ENCODE measurements at places on chromosomes 6 and 20. TPM values are rescaled to one million over a fixed set of nuclear protein-coding genes. Genes with fewer than 3 reads are reported as not detected.

The TRIM15 gene
- 0.26 TPM for total RNA-seq

The MEP1A gene
- not detected for total RNA-seq

The VNN1 gene
- total RNA-seq, result not detected

The REV3L gene
- total RNA-seq, result 20.9 TPM

The MYLK2 gene
- 0.39 TPM for total RNA-seq

The TOX2 gene
- 3.0 TPM for total RNA-seq

The GRIK2 gene
- total RNA-seq, result not detected

The MAP3K5 gene
- total RNA-seq, result 6.7 TPM

The FYN gene
- total RNA-seq, result 345 TPM

The TULP1 gene
- total RNA-seq, result not detected

The SAMD5 gene
- not detected for total RNA-seq

The PPIL6 gene
- total RNA-seq, result 0.09 TPM

The ARFGEF3 gene
- 1.7 TPM for total RNA-seq

The OSTM1 gene
- 7.3 TPM for total RNA-seq

The HLA-DRB1 gene
- total RNA-seq, result 12.7 TPM

The TBX18 gene
- not detected for total RNA-seq

The EYA2 gene
- total RNA-seq, result not detected

The NR2E1 gene
- not detected for total RNA-seq

The LTA gene
- 570 TPM for total RNA-seq

The TSPO2 gene
- not detected for total RNA-seq

The DDX43 gene
- total RNA-seq, result 0.51 TPM

The LHFPL5 gene
- not detected for total RNA-seq

The ELOVL4 gene
- total RNA-seq, result 1.6 TPM

The PXMP4 gene
- 10.2 TPM for total RNA-seq

The DDX27 gene
- 54.0 TPM for total RNA-seq

The COL19A1 gene
- not detected for total RNA-seq

The AK9 gene
- 5.2 TPM for total RNA-seq

The C6orf163 gene
- total RNA-seq, result 1.2 TPM

The MOG gene
- not detected for total RNA-seq

The KIF13A gene
- total RNA-seq, result 0.07 TPM

The PSORS1C2 gene
- total RNA-seq, result not detected

The MATN4 gene
- 0.48 TPM for total RNA-seq

The SOX18 gene
- not detected for total RNA-seq

The NHLRC1 gene
- total RNA-seq, result 0.16 TPM

The TAAR5 gene
- not detected for total RNA-seq

The FILIP1 gene
- total RNA-seq, result not detected

The SMAP1 gene
- 31.5 TPM for total RNA-seq

The TSBP1 gene
- total RNA-seq, result not detected

The GHRH gene
- not detected for total RNA-seq

The DEFB124 gene
- not detected for total RNA-seq

The NCOA3 gene
- 83.4 TPM for total RNA-seq

The WFDC10B gene
- total RNA-seq, result not detected

The RGS17 gene
- not detected for total RNA-seq

The ANKEF1 gene
- 2.8 TPM for total RNA-seq

The HLA-DPA1 gene
- 13.3 TPM for total RNA-seq

The MYB gene
- total RNA-seq, result 29.2 TPM

The PACSIN1 gene
- total RNA-seq, result 0.14 TPM

The MAP1LC3A gene
- 2.7 TPM for total RNA-seq

The GNAS-AS1 gene
- total RNA-seq, result 1.9 TPM

The CAPN11 gene
- total RNA-seq, result 1.3 TPM

The RAD21L1 gene
- total RNA-seq, result not detected

The SALL4 gene
- total RNA-seq, result not detected

Measured in activated CD4-positive, alpha-beta T cell treated with anti-CD3 and anti-CD28 coated beads for 36 hours (primary cell).